T-helper 2 cell treated with Interferon-gamma antibody and Interleukin-4, amounts not matched to agents 5 μg/mL and 100 μg/mL, for 36 hours (primary cell): ENCODE measurements at places on chromosomes 6 and 20.

- H3K27ac ChIP-seq, result no peak overlapping the region
- H3K4me1 ChIP-seq, result peaks cover 14% of the 10 kb centered on the region
These were observed 184.7 kb downstream of the CDKAL1 start for GRCh38 chr6:20718705-20719653.

- H3K27ac ChIP-seq, result no peak overlapping the region
- H3K27me3 ChIP-seq, result peaks cover 14% of the 10 kb centered on the region
- no peak overlapping the region for H3K4me3 ChIP-seq
- no peak for DNase-seq
- H3K4me1 ChIP-seq, result no peaks in the 10 kb centered on the region
- no peaks in the 10 kb centered on the region for H3K36me3 ChIP-seq
These were observed 68.5 kb upstream of the FOXO3 start for GRCh38 chr6:108492131-108492766.

GRCh38 chr6:33241968-33242367, 29.7 kb downstream of the VPS52 start:
- no peak overlapping the region for H3K4me3 ChIP-seq
- H3K27ac ChIP-seq, result peak overlapping the region; percentile 1
- peaks cover 11% of the 10 kb centered on the region for H3K27me3 ChIP-seq
- no peak for DNase-seq
- peaks cover 10% of the 10 kb centered on the region for H3K4me1 ChIP-seq
- H3K36me3 ChIP-seq, result no peaks in the 10 kb centered on the region

- no peaks in the 10 kb centered on the region for H3K36me3 ChIP-seq
- no peaks in the 10 kb centered on the region for H3K27me3 ChIP-seq
- H3K4me1 ChIP-seq, result no peaks in the 10 kb centered on the region
- no peak for DNase-seq
- no peak overlapping the region for H3K27ac ChIP-seq
- H3K4me3 ChIP-seq, result no peak overlapping the region
These were observed 531.2 kb downstream of the TFAP2B start for GRCh38 chr6:51349857-51350256.

GRCh38 chr20:59560588-59561227, 43.6 kb upstream of the PHACTR3 start:
- no peak overlapping the region for H3K4me3 ChIP-seq
- H3K27ac ChIP-seq, result no peak overlapping the region
- no peaks in the 10 kb centered on the region for H3K36me3 ChIP-seq
- no peaks in the 10 kb centered on the region for H3K4me1 ChIP-seq
- no peaks in the 10 kb centered on the region for H3K27me3 ChIP-seq

GRCh38 chr6:69895396-69895795, 29.0 kb downstream of the COL19A1 start:
- no peak for DNase-seq
- H3K27ac ChIP-seq, result no peak overlapping the region
- no peak overlapping the region for H3K4me3 ChIP-seq
- H3K27me3 ChIP-seq, result peaks cover 2% of the 10 kb centered on the region
- no peaks in the 10 kb centered on the region for H3K36me3 ChIP-seq

- peaks cover 35% of the 10 kb centered on the region for H3K36me3 ChIP-seq
- H3K27ac ChIP-seq, result no peak overlapping the region
- H3K4me1 ChIP-seq, result peaks cover 2% of the 10 kb centered on the region
- DNase-seq, result no peak
These were observed 40.4 kb downstream of the ESF1 start for GRCh38 chr20:13744352-13744751.

- H3K4me1 ChIP-seq, result peaks cover 7% of the 10 kb centered on the region
- H3K36me3 ChIP-seq, result peaks cover 14% of the 10 kb centered on the region
- H3K4me3 ChIP-seq, result no peak overlapping the region
- no peak for DNase-seq
- H3K27ac ChIP-seq, result no peak overlapping the region
- no peaks in the 10 kb centered on the region for H3K27me3 ChIP-seq
These were observed 31.6 kb upstream of the ANKRD60 start for GRCh38 chr20:58260006-58260405.

DNA sequence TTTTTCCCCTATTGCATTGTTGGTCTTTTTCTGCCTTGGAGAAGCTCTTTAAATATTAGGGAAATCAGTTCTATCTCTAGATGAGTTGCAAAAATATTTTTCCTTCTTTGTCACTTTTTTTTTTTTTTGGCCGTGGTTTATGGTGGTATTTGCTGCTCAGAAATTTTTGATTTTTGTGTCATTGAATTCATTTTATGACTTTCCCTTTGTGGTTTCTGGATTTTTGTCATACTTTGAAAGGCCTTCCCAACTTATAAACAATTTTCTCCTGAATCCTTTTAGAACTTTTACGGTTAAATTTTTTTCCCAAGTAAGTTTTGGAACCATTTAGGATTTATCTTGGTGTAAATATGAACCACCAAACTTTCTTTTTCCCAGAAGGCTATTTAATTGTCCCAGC, 145.6 kb downstream of the GJA10 start:
- peaks cover 22% of the 10 kb centered on the region for H3K4me1 ChIP-seq
- peaks cover 15% of the 10 kb centered on the region for H3K36me3 ChIP-seq
- no peaks in the 10 kb centered on the region for H3K27me3 ChIP-seq
- H3K27ac ChIP-seq, result no peak overlapping the region
- no peak for DNase-seq

- no peak overlapping the region for H3K27ac ChIP-seq
- no peak overlapping the region for H3K4me3 ChIP-seq
- peaks cover 2% of the 10 kb centered on the region for H3K27me3 ChIP-seq
- H3K4me1 ChIP-seq, result peaks cover 18% of the 10 kb centered on the region
- H3K36me3 ChIP-seq, result no peaks in the 10 kb centered on the region
These were observed 77.4 kb upstream of the CD93 start for GRCh38 chr20:23163562-23163961.

- peaks cover 71% of the 10 kb centered on the region for H3K4me1 ChIP-seq
- DNase-seq, result no peak
- no peak overlapping the region for H3K4me3 ChIP-seq
These were observed 15.4 kb downstream of the IGF2R start for GRCh38 chr6:159984268-159984786.

DNA sequence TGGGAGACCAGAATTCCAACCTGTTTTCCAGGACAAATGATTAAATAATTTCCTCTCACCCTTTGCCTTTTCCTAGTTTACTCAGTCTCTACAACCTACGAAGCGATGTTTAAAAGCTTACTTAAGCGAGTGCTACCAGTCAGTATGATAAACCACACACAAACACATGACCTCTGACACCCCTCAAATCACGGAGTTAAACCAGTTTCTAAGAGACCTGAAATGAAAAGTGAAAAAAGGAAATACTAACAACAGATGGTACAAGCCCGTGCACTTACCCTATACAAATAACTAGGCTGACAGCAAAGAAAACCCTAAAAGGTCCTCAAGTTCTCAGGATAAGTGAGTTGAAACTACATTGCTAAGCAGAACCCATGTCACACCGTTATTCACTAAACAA, 7.7 kb downstream of the TNFRSF21 start:
- H3K27me3 ChIP-seq, result peaks cover 40% of the 10 kb centered on the region
- H3K4me1 ChIP-seq, result peaks cover 2% of the 10 kb centered on the region
- no peak overlapping the region for H3K4me3 ChIP-seq
- H3K27ac ChIP-seq, result no peak overlapping the region
- H3K36me3 ChIP-seq, result no peaks in the 10 kb centered on the region

DNA sequence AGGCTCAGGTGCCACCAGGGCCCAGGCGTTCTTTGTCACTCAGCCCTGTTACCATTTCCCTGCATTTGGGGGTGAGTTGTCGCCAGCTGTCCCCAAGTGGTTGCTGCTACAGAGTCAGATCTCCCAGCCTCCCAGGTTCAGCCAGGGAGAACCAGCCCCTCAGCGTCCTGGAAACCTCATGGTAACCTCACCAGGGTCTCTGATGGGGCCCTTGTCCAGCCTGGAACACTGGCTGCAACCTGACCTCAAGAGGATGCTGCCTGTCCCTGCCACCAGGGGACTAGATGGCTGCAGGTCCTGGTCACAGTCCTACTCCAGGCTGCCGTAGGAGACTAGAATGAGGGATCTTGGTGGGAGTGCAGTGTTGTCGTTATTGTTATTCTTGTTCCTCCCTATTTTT, 228.3 kb upstream of the PDE10A start:
- no peak overlapping the region for H3K27ac ChIP-seq
- no peaks in the 10 kb centered on the region for H3K36me3 ChIP-seq
- H3K27me3 ChIP-seq, result peaks cover 8% of the 10 kb centered on the region
- H3K4me1 ChIP-seq, result no peaks in the 10 kb centered on the region

DNA sequence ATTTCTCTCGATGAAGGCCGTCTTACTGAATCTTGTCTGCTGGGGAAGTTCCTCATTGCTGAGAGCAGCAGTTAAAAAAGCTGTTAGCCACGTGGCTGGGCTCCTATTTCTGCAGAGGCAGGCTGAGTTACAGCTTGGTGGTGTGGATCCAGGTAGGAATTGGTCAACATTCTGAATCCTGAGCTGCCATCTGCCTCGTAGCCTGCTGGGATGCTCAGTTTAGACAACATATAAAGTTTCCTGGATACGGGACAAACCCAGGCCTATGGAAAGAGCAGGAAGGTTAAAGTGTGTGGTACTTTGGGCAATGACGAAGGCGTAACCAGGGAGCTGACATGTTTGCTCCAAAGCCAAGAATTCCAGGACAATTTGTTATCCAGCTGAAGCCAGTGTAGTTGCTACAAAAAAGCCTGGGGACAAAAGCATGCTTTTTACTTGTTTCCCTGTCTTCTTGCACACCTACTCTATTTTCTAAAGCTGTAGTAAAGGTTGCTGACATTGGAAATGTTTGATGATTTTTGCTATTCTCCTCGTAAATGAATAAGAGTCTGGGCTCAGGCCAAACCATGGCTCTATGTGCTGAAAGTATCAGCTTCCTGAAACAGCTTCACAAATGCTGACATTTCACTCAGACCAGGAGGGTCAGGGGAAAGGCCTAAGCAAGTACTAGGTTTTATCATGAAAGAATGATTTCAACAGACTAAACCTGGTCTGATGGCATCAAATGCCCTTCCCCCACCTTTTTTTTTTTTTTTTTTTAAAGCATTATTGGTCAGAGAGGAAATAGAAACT, 12.4 kb upstream of the MYLK2 start:
- H3K4me3 ChIP-seq, result no peak overlapping the region
- no peaks in the 10 kb centered on the region for H3K27me3 ChIP-seq
- no peak overlapping the region for H3K27ac ChIP-seq
- H3K4me1 ChIP-seq, result peaks cover 10% of the 10 kb centered on the region
- peaks cover 33% of the 10 kb centered on the region for H3K36me3 ChIP-seq

- H3K27ac ChIP-seq, result no peak overlapping the region
- DNase-seq, result no peak
- peaks cover 4% of the 10 kb centered on the region for H3K4me1 ChIP-seq
- peaks cover 13% of the 10 kb centered on the region for H3K27me3 ChIP-seq
- no peak overlapping the region for H3K4me3 ChIP-seq
These were observed 175.6 kb downstream of the SYNE1 start for GRCh38 chr6:152461556-152461955.

DNA sequence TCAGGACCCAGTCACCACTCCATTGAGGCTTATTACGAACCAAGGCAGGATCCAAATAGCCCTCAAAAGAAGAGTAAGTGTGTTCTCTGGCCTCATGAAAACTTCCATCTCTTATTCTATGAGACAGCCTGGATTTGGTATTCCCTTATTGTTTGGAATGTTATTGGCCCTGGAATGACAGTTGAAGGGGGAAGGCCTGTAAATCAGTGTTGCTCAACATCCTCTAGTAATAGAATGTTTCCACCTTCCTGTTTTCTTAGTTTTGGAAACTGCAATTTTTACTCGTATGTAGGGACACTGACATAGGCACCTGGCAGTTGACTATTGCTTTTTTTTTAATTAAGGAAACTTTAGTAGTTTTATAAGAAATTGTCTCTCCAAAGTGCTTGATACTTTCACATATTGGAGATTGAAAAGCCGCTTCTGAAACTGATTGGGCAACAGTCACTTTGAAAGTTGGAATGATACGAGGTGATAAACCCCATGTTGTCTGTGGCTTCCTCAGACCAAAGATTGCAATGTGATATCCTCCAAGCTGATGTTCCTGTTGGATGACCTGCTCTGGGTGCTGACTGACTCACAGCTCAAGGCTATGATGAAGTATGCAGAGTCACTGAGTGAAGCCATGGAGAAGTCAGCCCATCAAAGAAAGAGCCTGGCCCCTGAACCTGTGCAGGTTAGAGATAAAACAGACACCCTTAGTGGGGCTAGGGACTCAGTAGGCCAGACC, 43.1 kb downstream of the BLTP3A start:
- no peaks in the 10 kb centered on the region for H3K27me3 ChIP-seq
- no peak overlapping the region for H3K4me3 ChIP-seq
- no peak for DNase-seq
- H3K36me3 ChIP-seq, result peaks cover 32% of the 10 kb centered on the region
- H3K4me1 ChIP-seq, result peaks cover 9% of the 10 kb centered on the region

DNA sequence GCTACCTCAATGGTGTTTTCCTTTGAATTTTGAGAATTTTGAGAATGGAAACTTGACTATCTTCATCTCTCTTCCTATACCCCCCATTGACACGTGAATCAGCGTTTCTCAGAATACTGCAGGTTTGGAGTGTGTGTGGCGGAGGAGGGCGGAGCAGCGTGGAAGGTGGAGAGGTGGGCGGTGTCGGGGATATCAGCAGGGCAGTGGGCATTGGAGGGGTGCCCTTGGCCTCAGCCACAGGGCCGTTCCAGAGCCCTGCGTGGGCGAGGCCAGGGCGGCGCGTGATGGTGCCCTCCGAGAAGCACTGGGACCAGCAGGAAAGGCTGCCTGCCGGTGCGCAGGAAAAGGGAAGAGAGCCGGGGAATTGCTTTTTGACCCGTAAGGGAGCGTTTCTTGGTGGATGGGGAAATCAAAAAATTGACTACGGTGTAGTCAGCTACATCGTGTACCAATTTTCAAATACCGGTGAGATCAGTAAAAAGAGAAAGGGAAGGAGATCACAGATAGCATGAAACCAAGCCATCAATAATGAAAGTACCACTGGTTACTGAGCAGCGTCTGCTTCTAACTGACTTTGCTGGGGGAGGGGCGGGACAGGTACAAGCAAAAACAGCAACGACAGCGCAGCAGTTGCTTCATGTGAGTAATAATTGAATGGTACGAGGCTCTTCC, 82.7 kb upstream of the DUSP22 start:
- peaks cover 3% of the 10 kb centered on the region for H3K27me3 ChIP-seq
- H3K36me3 ChIP-seq, result peaks cover 6% of the 10 kb centered on the region
- H3K27ac ChIP-seq, result peak overlapping the region; percentile 73
- peak; percentile 57 for DNase-seq
- peaks cover 27% of the 10 kb centered on the region for H3K4me1 ChIP-seq

DNA sequence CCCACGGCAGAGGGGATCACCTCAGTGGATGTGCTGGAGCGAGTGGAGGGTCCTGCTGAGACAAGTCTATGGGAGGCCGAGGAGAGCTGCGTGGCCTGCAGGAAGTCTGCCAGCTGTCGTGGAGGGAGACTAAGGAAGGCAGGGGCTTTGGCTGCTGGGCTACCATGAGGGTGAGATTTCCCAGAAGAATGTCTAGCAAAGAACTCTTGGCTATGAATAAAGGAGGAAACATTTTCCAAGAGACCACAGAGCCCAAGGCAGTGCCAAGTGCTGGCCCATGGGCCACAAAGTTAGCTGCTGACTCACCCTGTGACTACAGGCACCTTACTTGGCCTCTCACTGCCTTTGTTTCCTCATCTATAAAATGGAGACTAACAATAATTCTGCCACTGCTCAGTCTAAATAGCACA, 73.4 kb downstream of the PRDM1 start:
- peaks cover 48% of the 10 kb centered on the region for H3K4me1 ChIP-seq
- H3K27me3 ChIP-seq, result no peaks in the 10 kb centered on the region
- no peak for DNase-seq
- H3K36me3 ChIP-seq, result peaks cover 1% of the 10 kb centered on the region

- H3K4me1 ChIP-seq, result peaks cover 44% of the 10 kb centered on the region
- DNase-seq, result no peak
- peaks cover 19% of the 10 kb centered on the region for H3K36me3 ChIP-seq
- H3K4me3 ChIP-seq, result peak overlapping the region; percentile 86
- no peaks in the 10 kb centered on the region for H3K27me3 ChIP-seq
These were observed 1.4 kb upstream of the MAN1A1 start for GRCh38 chr6:119350952-119351372.
